Stomach (tissue), 19 donors: ENCODE measurements at places on chromosomes 12 and 14. TPM values are rescaled to one million over a fixed set of nuclear protein-coding genes. Genes with fewer than 3 reads are reported as not detected.

DNA sequence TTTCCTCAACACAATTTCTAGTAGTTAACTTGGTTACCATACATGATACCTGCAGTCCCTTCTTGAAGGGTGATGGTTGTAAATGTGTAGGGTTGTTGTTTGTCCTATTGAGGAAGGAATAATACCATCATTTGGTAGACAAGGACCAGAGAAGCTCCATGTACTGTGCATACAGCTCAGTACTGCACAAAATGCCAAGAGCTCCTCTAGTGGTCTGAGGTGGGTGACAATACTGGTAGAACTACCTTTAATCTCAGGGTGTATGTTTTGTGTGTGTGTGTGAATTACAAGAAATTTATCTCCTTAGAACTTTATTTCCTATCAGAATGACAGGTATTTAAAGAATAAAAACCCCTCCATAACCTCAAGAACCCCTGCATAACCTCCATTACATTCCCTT lies 575.3 kb downstream of the TMTC2 start:
- no peaks in the 10 kb centered on the region for H3K4me1 ChIP-seq
- H3K27me3 ChIP-seq = no peaks in the 10 kb centered on the region
- H3K36me3 ChIP-seq = no peaks in the 10 kb centered on the region

The ZBTB42 gene
- polyA plus RNA-seq = 5.5 TPM

DNA sequence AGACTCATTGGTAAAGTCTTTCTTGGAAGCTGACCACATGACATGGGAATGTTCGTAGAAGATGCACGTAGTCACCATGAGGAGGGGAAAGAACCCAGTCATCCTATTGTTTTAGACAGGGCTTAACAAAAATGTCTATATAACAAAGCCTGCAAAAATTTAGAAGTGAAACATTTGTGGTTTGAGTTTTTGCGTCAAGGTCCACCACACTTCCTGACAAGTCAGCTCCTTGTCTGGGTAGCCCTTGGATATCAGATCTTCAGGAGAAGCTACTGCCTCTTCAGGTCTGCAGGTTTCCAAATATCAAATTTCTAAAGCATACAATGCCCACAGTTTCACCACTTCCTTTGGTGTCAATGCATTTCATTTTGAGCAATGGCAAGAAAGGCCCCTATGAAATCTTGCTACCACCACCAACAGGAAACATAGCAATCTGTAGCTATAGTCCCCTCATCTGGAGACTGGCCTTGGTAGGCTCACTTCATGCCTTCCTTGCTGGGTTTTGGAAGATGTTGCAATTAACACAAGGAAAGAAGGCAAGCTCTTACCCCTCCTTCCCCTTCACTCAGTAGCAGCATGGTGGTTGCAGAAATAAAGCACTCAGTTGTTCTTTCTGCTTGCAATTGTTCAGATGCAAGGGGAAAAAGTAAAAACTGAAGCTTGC lies 235.2 kb downstream of the PCNX1 start:
- DNase-seq = no peak
- H3K4me1 ChIP-seq = peaks cover 18% of the 10 kb centered on the region
- H3K27ac ChIP-seq = no peak overlapping the region

GRCh38 chr14:55398679-55399078 lies 13.0 kb downstream of the ATG14 start:
- H3K27ac ChIP-seq = peak overlapping the region; percentile 43
- peaks cover 21% of the 10 kb centered on the region for H3K4me1 ChIP-seq
- no peaks in the 10 kb centered on the region for H3K27me3 ChIP-seq
- H3K36me3 ChIP-seq = peaks cover 32% of the 10 kb centered on the region
- no peak for DNase-seq

DNA sequence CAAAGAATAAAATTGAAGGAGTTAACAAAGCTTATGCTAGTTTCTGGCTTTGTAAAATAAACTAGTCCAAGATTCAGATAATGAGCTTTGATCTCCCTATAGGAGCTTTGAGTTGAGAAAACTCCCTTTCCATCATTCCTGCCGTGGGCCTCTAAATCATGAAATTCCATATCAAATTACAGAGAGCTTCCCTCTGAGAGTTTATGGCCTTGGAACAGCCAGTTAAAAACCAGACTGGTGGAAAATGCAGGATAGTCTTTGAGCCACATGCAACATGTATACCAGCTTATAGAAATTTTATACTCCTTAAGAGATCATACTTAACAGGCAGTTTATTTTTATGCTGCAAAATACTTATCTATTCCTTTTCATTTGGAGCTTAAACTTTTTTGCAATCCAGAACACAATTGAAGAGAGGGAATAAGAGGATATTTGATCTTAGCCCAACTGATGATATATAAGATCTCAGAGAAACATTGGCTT lies 175.8 kb upstream of the ATP2B1 start:
- no peak overlapping the region for H3K4me3 ChIP-seq
- no peak for DNase-seq
- H3K27ac ChIP-seq = no peak overlapping the region
- no peaks in the 10 kb centered on the region for H3K36me3 ChIP-seq
